Ovary (tissue), 10 donors: ENCODE measurements at places on chromosomes 12 and 14. TPM values are rescaled to one million over a fixed set of nuclear protein-coding genes. Genes with fewer than 3 reads are reported as not detected.

DNA sequence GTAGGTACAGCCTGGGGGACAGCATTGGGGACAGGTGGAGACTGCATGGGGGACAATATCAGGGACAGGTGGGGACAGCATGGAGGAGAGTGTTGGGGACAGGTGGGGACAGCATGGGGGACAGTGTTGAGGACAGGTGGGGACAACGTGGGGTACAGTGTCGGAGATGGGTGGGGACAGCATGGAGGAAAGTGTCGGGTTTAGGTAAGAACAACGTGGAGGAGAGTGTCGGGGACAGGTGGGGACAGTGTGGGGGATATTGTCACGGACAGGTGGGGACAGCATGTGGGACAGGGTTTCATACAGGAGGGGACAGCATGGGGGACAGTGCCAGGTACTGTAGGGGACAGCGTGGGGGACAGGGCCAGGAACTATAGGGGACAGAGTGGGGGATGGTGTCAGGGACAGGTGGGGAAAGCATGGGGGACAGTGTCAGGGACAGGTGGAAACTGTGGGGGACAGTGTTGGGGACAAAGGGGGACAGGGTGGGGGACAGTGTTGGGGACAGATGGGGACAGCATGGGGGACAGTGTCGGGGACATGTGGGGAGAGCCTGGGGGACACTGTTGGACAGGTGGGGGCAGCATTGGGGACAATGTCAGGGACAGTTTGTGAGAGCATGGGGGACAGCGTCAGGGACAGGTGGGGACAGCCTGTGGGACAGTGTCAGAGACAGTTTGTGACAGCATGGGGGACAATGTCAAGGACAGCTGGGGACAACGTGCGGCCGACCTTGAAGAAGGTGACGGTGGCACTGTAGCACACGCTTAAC, 213.1 kb downstream of the TMEM121 start:
- no peak overlapping the region for H3K4me3 ChIP-seq
- H3K27ac ChIP-seq = no peak overlapping the region
- no peaks in the 10 kb centered on the region for H3K27me3 ChIP-seq
- no peaks in the 10 kb centered on the region for H3K4me1 ChIP-seq

- peak; percentile 18 for DNase-seq
- peaks cover 13% of the 10 kb centered on the region for H3K4me1 ChIP-seq
- no peaks in the 10 kb centered on the region for H3K36me3 ChIP-seq
- no peak overlapping the region for H3K4me3 ChIP-seq
- H3K27ac ChIP-seq = no peak overlapping the region
Measured at GRCh38 chr14:81427348-81428058, 27.4 kb upstream of the STON2 start.

- peak overlapping the region; percentile 22 for H3K4me3 ChIP-seq
- H3K4me1 ChIP-seq = peaks cover 14% of the 10 kb centered on the region
- H3K27me3 ChIP-seq = no peaks in the 10 kb centered on the region
- H3K27ac ChIP-seq = no peak overlapping the region
- peak; percentile 61 for DNase-seq
Measured at GRCh38 chr14:90060312-90060964, 1.4 kb upstream of the KCNK13 start.

The GZMB gene
- 0.45 TPM for polyA plus RNA-seq

The KRT79 gene
- polyA plus RNA-seq = not detected

The VTI1B gene
- polyA plus RNA-seq = 41.6 TPM

The SIX4 gene
- 1.2 TPM for polyA plus RNA-seq
